ENCODE measurements at places on chromosomes 5 and 9.

- no peak for DNase-seq
These were observed 403.4 kb downstream of the RAB3C start for GRCh38 chr5:58986281-58986680.

DNA sequence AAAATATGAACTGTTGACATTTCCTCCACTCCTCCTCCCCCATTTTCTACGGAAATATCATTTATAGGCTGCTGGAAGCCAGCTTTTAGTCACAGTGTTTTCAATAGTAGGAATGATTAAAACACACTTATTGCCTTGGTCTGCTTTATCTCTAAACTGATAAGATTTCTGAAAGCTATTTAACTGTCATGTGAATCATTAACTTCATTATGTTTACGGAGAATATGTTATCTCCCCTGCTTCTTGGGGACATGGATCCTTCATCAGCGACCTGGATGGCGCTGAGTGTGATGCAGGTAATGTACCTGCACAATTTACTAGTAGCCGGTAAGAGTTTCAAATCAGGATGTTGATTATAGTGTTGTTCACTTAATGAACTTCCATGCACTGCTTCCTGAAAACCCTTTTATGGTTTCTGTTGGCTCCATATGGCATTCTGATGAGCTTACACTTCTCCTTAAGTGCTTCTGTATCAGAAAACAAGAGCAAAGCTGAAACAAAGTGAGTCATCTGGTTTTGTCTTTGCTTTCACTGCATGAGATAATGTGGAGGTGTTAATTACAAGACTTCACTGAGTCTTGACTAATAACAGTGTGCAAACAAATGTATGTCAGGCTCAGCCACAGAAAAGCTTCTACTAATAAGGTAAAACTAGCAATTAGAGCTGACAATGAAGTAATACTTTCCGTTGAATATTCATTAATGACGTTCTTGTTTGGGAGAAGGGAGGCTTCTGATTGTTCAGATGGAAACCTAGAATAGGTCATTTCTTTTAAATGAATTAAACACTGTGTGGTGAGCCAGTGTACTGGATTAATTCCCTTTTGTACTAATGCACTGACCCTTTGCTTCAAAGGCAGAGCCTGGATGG is 162.4 kb upstream of the ZNF608 start:
- no peak for DNase-seq

- DNase-seq: no peak
These were observed 97.1 kb upstream of the TAF11L2 start for GRCh38 chr5:17400724-17401469.

DNA sequence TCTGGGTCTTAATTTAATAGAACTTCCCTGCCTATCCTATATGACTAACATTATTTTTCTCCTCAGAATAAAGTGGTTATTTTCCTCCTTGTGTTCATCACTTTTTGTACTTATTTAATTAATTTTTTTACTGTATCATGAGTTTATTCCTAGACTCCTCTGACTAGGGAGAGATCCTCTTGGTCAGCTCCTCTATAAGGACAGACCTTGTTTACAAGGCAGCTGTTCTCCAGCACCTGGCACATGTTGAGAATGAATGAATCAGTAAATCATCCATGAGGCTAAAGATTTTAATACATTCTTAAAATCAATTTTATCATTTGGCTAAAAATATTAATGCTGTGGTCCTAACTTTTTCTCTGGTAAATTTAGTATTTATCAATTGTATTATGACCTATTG is 139.8 kb downstream of the NUDT12 start:
- no peak for DNase-seq

DNA sequence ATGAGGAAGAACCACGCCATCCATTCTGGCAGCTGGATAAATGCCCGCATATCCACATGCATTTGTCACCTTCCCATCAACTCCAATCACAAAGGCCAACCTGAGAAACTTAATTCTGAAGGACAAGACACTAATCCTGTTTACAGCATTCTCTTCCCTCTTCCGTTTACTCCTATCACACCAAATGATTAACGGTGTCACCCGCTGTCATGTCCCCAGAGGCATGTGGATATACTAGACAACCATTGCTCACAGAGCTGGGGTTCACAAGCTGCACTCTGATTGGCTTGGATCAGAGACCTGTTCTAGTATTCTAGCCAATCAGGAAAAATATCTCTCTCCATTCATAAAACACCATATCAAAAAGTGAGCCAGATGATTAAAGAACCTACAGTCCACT is 3.6 kb downstream of the MACROH2A1 start:
- no peak for DNase-seq
